ENCODE measurements at places on chromosomes 11 and 22.

- DNase-seq, result no peak
These were observed 220.6 kb downstream of the NTM start for GRCh38 chr11:131591051-131591461.

DNA sequence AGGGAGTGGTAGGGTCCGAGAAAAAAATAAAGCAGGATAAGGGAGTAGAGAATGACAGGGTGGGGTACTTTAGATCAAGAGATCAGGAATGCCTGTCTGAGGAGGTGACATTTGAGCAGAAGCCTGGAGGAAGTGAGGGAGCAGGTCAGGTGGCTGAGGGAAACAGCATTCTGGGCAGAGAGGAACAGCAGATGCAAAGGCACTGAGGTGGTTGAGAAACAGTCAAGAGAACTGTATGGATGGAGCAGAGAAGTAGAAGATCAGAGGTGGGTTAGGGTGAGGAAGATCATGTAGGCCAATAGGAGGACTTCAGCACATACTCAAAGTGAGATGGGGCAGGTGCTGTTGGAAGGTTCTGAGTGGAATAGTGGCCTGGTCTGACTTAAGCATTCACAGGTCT lies 8.3 kb downstream of the ARHGEF17 start:
- no peak for DNase-seq

DNA sequence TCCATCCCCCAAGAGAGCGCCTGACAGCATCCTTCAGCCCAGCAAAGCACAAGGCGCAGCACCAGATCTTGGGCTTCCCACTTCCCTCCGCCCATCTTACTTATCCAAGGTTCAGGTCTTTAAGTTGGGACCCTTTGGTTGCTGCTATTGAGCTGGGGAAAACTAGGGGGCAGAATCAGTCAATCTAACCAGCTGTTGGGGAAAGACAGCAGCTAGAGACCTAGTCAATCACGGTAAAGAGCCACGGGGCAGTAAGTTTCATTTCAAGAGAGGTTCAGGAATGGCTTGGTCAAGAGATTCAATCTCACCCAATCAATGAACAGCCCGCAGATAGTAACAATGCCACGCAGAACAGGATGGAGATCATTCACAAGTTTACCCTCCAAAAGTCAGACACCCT lies 1.7 kb downstream of the ABTB2 start:
- DNase-seq, result no peak

DNA sequence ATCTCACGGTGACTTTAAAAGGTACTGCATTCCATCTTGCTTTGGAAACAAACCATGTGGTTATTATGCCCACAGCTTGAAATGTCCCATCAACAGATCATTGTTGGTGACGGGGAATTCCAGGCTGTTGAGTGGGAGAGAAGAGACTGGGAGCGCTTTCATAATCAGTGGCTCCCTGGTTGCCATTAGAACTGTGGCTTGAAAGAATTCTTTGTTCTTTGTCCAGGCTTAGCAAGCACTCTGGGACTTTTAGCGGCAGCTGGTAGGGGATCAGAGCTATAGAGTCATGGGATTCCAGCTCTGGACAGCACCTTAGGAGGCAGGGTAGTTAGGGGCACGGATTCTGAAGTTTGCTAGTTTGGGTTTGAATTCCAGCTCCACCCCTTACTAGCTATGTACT lies 22.0 kb downstream of the MMP20 start:
- DNase-seq, result no peak

- DNase-seq, result no peak
These were observed 21.2 kb upstream of the MAP6 start for GRCh38 chr11:75689863-75690609.

GRCh38 chr11:117704395-117705100 lies 92.5 kb downstream of the DSCAML1 start:
- no peak for DNase-seq

DNA sequence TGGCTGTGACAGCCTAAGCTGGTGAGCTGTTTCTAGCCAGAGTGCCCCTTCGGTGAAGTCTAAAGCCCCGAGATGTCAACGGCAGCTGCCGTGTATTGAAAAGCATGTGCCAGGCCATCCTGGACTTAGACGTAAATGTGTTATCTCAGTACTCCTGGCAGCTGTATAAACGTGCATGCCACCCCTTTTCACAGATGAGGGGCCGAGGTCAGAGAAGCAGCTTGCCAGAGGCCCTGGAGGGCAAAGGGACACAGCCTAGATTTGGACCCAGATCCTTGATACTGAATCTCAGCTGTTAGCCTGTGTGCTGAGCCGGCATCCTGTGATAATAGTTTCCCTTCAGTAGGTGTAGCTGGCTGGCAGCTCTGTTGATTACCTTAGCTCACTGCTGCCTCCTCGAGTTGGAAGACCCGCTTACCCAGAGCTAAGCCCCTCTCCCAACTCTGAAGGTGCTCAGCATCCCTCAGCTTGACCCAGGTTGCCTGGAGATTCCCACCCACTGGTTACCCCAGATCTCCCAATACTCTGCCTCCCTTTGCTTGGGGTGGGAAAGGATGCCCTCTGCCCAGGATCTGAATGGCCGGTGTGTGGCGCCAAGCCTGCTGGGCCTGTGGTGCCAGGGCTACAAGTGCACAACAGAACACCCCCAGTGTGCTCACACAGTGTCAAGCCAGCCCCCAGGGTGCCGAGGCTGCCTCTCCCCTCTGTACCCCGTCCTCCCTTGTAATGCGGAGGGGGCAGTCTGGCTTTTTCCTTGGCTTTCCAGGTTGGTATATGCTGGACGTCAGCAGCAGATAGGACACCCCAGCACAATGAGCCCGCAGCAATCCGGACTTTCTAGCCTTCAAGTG lies 59.8 kb upstream of the WNT7B start:
- DNase-seq, result peak; percentile 55

DNA sequence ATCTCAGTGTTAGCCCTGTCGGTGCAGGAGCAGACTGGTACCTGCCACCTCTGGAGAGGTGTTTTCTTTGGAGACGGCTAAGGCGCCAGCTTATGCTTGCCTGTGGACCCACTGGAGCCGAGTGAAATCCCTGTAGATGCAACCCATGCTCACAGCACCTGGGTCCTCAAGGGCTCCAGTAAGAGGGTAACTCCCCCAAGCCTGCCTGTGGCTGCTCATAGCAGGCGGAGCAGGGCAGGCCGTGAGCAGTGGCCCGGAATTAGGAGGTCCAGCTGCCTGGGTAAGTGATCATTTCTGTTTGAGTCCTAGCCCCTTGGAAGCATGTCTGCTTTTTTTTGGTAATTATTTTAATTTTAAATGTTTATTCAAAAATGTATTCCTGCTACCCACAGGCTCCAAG lies 43.8 kb downstream of the NAT10 start:
- no peak for DNase-seq

DNA sequence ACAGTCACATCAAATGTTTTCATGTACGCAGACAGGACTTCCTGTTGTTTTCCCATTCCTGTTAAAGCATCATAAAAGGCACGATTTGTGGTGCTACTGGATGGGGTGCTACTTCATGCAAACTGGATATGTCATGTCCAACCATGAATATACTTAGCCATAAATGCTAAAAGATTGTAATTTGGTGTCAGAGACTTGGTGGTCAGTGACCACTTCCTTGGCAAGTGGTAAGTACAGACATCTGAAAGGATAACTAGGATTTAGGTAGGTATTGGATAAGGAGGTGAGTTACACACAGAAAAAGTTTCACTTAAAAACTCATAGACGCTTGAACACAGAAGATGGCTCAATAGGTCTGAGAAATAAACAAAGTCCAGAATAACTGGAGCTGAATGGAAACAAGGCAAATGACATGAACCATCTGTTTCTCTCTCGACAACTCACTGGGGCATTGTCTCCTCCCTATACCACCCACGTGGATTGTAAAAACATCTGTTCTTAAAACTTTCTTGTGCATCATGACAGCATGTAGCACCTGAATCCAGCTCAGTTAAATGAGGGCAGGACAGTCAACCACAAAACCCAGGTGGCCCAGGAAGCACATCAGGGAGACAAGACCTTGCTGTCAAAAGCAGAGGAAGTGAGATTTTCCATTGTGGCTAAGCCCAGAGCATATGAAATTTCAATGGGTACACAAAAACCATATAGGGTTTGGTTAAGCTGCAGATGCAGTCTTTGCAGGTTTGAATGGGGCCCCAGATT lies 22.1 kb upstream of the IGLL5 start:
- peak; percentile 14 for DNase-seq

GRCh38 chr11:107180236-107180635 lies 162.0 kb upstream of the GUCY1A2 start:
- no peak for DNase-seq

- DNase-seq, result peak; percentile 11
These were observed 74.6 kb upstream of the TEAD1 start for GRCh38 chr11:12599408-12600143.

GRCh38 chr11:6606471-6607189 lies 3.1 kb downstream of the ILK start:
- peak; percentile 38 for DNase-seq

GRCh38 chr11:134645576-134645975 lies 233.5 kb upstream of the B3GAT1 start:
- DNase-seq, result no peak

DNA sequence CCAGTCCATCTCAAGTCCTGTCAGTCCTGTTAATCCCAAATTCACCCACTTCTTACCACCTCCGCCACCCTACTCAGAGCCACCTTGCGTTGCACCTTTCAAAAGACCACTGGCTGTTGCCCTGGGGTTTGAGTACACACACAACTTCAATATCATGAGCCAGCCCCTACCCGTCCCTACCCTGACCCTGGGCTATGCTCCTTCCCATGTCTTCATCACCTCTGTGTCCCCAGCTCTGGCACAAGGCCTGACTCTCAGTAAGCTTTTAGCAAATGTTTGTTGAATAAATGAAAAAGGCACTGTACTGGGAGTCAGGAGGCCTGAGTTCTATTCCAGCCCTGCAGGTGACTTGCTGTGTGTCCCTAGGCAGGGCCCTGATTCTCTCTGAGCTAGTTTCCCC lies 26.5 kb downstream of the OTOG start:
- DNase-seq, result no peak

DNA sequence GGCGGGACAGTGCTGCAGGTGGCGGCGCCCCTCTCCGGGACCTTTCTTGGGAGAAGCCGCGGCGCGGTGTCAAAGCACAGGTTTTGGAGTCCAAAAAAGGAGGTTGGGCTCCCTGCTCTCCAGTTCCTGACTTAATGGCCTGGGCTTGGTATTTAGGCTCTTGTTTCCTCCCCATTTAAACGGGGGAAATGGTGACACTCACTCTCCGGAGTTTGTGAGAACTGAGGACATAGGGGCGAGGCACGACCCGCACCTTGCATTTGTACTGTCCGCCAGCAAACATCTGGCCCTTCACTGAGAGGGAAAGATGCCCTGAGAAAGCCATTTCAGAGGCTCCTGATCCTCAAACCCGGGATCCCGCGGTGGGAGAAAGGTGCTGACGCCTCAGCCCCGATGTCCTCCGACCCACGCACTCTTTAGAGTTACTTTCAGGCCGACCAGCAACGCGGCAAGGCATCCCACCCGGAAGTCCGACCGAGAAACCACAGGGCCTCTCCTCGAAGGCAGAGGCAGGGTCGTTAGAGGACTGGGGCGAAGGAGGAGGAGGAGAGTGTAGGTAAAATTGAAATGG lies 2.9 kb upstream of the WDR74 start:
- peak; percentile 37 for DNase-seq

DNA sequence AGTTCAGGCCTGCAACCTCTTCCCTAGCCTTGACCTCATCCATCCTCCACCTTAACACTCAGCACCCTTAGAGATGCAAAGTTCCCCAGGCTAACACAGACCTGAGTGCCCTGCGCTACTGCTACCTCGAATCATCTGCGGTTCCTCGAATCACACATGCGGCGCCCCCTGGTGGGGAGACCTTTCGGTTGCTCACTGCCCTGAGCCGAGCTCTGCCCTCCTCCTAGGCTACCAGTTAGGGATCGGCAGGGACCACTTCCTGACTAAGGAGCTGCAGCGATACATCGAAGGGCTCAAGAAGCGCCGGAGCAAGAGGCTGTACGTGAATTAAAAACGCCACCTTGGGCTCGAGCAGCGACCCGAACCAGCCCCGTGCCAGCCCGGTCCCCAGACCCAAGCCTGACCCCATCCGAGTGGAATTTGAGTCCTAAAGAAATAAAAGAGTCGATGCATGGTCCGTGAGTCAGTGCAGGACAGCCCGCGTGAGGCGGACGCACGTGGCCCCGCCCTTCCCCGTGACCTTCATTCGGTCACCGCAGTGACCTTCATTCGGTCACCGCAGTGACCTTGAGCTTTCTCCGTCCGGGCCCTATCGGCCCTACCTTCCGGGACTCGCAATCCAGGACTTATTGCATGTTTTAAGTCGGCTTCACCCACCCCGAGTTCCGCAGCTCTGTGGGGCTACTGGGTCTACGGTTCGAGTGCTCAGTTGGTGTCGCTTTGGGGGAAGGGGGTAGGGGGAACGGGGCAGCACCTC lies 830 bp upstream of the ESRRA start:
- peak; percentile 94 for DNase-seq

Data from CD8-positive, alpha-beta memory T cell (primary cell).